Subcutaneous adipose tissue (tissue), 4 donors: ENCODE measurements at places on chromosomes 7 and 10. TPM values are rescaled to one million over a fixed set of nuclear protein-coding genes. Genes with fewer than 3 reads are reported as not detected.

Gene CDHR1
- total RNA-seq = not detected

Gene AGR2
- total RNA-seq = not detected

Gene IFIT1B
- not detected for total RNA-seq

Gene SEMA3E
- 5.3 TPM for total RNA-seq

Gene IGFBP1
- total RNA-seq = not detected

Gene COL26A1
- total RNA-seq = not detected

Gene ATRNL1
- total RNA-seq = 0.34 TPM

Gene SEMA4G
- total RNA-seq = 5.7 TPM

Gene CPA1
- 3.3 TPM for total RNA-seq

Gene ZNF804B
- total RNA-seq = not detected

Gene OLAH
- 0.51 TPM for total RNA-seq

Gene PPP1R17
- not detected for total RNA-seq

Gene HIBADH
- total RNA-seq = 68.8 TPM

Gene SPDYE6
- total RNA-seq = not detected

Gene DHX32
- 21.4 TPM for total RNA-seq

Gene SPDYE8
- not detected for total RNA-seq

Gene RADIL
- 5.4 TPM for total RNA-seq

Gene RBP4
- total RNA-seq = 1,485 TPM

Gene ZPBP
- not detected for total RNA-seq

Gene ADGRA1
- not detected for total RNA-seq

Gene CPA4
- 0.51 TPM for total RNA-seq
